Body of pancreas (tissue), 4 donors: ENCODE measurements at places on chromosomes 2 and 18. TPM values are rescaled to one million over a fixed set of nuclear protein-coding genes. Genes with fewer than 3 reads are reported as not detected.

DNA sequence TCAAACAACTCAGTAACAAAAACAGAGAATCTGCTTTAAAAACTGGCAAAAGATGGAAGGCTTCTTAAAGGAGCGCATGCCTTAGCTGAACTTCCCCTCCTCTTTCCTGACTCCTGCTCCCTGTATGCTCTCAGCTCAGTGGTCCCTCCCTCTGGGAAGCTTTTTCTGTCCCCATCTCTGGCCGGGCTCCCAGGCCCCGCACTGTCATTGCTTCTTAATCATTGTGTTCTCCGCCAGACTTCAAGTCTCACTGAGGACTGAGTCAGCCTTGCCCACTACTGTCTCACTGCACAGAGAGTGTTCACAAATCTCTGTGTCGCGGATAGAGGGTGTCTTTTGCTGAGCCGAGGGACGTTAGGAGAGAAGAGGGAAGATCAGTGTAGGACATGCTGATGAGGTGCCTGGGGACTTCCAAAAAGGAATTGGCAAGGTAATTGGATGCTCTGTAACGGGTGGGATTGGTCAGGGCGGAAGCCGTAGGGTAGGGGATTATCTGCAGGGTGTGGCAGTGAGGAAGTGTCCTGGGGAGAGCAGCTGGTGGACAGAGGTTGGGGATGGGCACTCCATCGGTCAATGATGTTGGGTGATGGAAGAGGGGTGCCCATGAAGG, 16.2 kb downstream of the TOGARAM2 start:
- DNase-seq = no peak

- no peak for DNase-seq
Measured at GRCh38 chr2:45697190-45697589, 45.7 kb downstream of the PRKCE start.

DNA sequence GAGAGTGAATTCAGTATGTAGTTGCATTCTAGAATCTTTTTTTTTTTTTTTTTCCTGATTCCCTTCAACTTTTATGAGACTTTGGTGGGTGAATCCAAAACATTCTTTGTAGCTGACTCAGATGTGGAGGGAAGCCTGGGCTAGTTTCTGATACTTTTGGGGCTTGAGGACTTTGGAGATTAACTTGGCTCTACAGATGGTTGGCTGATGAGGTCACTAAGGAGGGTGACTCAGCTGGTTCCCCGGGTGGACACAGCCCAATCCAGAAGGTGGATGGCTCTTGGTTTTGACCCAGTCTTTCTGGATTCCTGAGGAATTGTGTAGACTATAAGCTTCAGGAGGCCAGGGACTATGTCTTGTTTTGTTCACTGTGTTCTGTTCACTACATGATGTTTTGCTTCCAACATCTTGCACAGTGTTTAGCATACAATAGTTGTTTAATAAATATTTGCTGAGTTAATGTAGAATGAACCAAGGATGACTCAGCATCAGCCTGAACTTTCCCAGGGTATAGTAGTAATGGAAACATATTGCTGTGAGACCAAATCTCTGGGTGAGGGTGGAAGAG, 30.5 kb downstream of the LAMA3 start:
- DNase-seq = peak; percentile 20

GRCh38 chr2:100393362-100393761, 24.1 kb downstream of the CHST10 start:
- no peak for DNase-seq

Gene RPL31
- 425 TPM for total RNA-seq
